T follicular helper cell (primary cell): ENCODE measurements at places on chromosomes 7 and 10.

DNA sequence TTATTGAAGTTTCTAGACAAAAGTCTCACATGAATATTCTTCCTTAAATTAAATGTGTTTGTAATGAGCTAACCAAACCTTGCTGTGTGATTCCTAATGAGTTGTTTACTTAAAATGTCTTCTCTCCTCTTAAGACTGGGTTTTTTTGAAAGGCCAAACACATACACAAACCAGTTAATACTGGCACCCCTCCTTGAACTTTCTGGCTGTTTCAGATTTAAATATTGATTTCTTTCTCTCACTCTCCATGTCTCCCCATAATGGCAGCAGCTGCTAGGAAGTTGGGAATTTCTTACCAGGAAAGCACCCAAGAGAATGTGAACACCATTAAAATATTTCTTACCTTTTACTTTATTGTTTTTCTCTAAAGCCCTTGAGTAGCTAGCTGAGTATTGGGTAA, 11.4 kb upstream of the PTN start:
- no peak for DNase-seq

- no peak for DNase-seq
Observed at GRCh38 chr10:105239311-105240219, 598.5 kb downstream of the SORCS3 start.

DNA sequence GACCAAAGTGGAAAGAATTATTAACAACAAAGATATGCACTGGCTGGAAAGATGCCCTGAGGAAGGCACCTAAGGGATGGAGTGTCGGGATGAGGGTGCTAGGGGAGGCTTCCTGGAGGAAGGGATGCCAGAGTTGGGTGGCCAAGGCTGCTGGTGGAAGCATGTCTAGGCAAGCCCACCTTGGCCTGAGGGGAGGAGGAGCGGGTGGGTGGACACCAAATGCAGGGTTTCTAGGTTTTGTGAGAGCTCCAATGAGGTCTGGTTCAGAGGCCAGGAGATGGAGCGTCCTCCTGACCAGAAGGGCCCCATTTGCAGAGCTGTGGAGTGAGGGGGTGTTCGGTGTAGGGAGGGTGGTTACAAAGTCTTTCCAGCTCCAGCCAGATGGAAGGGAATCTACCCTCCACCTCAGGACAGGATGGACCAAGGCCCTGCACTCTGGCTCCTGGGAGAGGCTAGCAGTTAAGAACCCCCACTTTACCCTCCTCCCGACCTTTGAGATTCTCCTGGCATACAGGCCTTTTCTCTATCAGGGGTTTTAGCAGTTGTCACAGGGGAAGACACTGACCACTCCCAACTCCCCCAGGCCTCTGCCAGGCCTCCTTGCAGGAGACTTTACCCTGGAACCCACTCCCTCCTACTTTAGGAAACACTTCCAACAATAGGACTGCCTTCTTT, 3.0 kb upstream of the DDIT4 start:
- no peak for DNase-seq

- no peak for DNase-seq
Observed at GRCh38 chr10:62437696-62438095, 63.5 kb downstream of the ZNF365 start.

GRCh38 chr10:130480491-130480890, 344.3 kb downstream of the GLRX3 start:
- DNase-seq, result no peak

DNA sequence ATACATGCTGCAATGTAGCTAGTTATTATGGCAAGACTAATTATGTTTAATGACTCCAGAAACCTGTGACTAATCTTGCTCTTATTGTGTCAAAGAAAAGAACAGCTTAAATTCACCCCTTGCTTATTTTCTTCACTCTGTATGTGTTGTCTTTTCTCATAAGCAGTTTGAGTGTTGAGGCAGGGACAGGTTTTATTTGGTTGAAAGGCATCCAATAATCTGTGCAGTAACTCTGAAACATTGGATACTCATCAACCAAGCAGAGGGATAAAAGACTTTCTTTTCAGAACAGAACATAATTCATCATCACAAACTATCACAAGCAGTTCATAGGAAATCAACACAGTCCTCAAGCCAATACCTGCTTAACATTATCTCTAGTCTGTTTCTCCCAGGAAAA, 797.6 kb upstream of the MBL2 start:
- DNase-seq, result no peak

GRCh38 chr10:127046975-127047877, 142.0 kb downstream of the DOCK1 start:
- no peak for DNase-seq

- no peak for DNase-seq
Observed at GRCh38 chr10:79310200-79310865, 36.9 kb upstream of the PPIF start.

- no peak for DNase-seq
Observed at GRCh38 chr7:6175645-6176044, 96.8 kb downstream of the CYTH3 start.

DNA sequence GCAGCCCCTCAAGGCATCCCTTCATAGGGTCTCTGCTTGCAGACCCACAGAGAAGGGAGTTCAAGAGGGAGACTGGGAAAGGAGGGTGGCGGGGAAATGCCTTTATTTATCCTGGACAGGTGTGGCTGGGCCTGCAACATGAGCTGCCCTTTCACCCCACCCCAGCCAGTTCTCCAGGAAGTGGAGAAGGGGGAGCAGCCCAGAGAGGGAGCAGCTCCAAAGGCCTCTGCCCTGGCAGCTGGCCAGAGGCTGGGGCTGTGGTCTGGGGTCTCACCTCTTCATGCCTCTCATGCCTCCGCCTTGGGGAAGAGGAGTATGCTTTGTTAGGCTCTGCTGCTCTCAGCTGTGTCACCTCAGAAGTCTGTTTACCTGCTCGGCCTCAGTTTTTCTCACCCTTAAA, 3.1 kb downstream of the LDB3 start:
- DNase-seq, result no peak

- DNase-seq, result no peak
Observed at GRCh38 chr7:127536741-127537140, 48.7 kb downstream of the GCC1 start.

DNA sequence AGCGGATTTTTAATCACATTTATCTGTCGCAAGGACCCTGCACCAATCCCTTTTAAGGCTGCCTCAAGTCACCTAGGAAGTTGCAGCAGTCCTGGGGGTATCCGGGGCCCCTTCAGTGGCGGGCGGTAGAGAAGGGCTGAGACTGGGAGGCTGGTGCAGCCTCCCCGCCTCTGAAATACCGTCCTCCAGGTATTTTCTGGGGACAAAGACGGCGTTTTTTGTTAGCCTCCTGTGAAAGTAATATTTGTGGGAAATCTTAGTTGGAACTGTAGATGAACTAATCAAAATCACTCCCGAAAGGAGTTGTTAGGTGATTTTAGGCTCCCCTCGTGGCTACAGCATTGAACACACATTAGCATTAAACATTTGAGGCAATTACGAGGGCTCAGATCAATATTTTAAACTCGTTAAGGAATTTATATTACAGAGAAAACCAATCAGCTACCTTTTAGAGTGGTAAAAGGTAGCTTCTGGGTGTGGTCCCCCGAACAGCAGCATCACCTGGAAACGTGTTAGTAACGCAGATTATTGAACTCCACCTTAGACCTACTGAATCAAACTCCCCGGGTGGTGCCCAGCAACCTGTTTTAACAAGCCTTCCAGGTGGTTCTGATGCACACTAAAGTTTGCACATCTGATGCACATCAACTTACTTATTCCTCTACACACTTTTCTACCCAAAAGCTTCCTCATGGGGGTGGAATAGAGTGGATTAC, 530 bp upstream of the ANXA7 start:
- no peak for DNase-seq

DNA sequence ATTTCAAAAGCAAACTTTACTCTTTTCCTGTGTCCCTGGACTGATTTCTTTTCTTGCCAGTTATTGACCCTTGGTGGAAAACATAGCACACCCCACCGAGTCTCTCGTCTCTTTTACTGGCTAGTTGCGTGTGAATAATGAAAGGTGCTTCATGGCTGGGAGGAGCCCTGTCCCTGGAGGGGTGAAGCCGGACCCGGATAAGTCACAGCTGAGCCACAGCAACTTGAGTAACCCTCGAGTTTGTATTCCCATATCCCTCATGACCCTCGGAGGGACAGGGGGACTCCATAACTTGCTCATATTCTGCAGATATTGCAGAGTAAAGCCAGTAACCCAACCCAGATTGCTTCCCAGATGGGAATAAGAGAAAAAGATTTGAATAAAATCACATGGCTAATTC, 147.5 kb upstream of the FRMD4A start:
- no peak for DNase-seq

DNA sequence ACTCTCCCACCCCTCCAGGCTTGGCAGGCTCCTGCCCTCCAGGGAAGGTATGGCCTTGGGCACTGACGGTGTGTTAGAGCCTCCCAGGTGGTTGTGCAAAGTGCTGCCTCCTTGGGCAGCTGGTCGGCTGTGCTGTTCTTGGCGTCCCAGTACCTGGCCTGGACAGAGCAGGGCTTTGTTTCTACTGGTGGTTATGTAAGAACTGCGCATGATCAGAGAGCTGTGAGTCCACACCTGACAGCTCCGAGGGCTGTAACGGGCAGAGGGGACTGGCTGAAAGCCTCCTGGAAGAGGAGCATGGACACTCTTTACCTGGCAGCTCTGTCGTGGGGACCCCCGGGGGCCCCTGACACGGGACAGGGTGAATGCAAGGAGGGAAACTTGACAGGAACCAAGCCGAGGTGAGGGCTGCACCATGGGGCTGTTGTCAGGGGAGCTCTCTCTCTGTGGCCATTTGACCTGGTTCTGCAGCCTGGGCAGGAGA, 3.1 kb upstream of the SFRP5 start:
- no peak for DNase-seq

- no peak for DNase-seq
Observed at GRCh38 chr7:27427416-27427815, 184.8 kb downstream of the EVX1 start.

DNA sequence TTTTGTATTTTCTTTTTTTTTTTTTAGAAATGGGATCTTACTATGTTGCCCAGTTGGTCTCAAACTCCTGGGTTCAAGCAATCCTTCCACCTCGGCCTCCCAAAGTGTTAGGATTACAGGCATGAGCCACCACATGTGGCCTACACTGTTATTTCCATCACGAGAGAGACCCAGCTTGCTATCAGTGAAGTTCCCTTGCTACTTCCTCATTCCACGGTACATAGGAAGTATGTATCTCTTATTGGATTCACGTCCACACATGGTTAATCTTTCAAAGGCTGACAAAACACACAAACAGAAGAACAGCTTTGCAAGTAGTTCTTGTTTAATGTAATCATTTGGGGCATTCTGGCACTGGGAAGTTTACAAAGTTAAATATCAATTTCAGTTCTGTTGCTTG, 50.9 kb downstream of the DCLRE1A start:
- no peak for DNase-seq

GRCh38 chr7:30470771-30471170, 7.8 kb downstream of the NOD1 start:
- DNase-seq, result no peak

DNA sequence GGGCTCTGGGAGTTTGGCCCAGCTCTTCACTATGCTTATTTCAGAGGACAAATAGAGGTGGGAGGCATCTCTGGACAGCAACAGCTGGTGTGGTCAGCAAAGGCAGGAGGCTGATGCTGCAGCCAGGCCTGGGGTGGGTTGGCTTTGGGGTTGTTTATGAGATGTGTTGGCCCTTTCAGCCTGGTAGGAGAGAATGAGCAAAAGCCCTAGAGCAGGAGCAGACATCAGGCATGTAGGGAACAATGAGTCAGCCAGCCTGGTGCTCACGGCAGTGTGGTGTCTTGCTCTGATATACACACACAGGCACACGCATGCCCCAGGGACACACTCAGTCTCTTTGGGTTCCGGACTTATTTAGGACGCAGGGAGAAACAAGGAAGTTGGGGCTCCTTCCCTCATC, 157.1 kb downstream of the PRKCQ start:
- DNase-seq, result no peak

DNA sequence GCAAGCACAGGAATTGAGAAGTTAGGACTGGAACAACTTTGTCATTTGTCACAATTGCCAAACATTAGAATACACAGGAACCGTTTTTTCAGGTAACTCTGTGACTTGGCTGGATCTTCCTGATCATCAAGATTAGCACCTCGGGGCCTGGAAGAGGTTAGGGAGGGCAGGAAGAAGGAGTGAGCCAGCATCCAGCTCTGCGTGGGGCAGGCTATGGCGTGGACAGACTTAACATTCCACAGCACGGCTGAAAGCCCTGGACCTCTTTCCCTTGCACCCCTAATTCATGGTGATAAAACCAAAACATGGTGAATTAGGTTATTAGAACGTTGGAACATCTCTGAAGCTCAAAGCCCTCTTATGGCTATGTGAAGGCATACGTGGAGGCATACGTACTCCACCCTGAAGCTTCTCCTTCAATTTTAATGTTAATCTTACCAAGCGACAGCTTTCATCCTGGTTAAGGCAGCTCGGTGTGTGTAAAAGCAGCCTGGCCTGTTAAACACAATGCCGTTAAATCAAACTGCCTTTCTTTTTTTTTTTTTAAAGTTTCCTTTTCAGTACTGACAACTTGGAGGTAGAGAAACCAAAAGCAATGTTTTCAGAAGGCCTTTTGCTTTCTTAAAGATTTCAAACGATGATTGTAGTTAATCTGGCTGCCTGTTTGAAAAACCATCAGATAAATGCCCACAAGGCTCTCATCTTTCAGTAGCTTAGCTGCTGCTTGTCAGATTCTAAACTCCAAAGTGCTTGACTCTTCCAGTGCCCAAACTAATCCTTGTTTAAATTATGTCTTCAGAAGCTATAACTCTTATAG, 4.5 kb downstream of the GRK5 start:
- no peak for DNase-seq

GRCh38 chr10:6187278-6187677, 15.5 kb upstream of the PFKFB3 start:
- DNase-seq, result no peak

DNA sequence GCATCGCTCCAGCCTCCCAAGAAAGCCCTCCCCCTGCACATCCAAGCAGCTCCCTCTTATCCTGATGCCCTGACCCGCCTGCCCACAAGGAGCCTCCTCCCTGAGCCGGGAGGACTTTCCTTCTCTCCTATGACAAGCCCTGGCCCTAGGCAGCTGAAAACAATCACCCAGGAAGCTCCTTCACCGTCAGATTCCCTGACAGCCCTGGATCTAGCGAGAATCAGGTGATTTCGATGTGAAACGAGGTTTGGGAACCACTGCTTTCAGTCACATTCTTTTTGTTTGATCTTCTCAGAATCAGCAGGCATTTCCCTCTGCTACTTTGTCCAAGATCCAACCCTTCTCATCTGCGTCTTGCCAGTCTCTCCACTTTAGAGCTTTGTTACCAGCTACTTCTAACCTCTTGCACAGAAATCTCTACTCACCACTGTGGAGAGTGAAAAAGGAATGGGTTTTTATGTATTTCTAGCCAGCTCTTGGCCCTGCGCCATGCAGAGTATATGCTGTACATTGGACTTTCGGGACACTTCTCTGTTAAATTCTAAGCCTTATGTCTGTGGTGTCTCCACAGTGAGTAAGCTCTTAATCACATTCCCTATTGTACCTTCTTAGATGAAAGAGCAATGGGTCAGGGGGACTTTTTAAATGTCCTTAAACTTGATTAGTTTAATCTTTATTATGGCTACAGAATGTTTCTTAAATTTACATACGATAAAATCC, 253.2 kb upstream of the C7orf33 start:
- DNase-seq, result no peak

DNA sequence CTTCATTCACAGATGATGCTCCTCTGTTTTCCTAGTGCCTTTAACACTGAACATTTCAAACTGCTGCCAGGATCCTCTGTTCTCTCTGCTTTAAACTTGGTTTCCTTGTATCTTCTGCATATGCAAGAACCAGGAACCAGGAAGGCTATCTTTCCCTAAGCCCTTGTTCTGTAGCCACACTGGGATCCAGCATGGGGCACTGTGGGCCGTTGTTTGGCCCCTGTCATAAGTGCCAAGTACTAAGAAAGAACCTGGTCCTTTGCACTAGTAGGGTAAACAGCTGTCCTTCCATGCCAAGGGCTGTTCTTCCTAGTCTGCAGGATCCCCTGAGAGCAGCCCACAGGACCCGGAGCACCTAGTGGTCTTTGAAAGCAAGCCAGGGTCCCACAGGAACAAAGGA, 49.0 kb upstream of the TRIM8 start:
- DNase-seq, result no peak
